ENCODE measurements at places on chromosomes 5 and 9.

GRCh38 chr9:17906176-17906840 is 327.4 kb downstream of the SH3GL2 start:
- DNase-seq, result no peak

GRCh38 chr5:92222449-92222848 is 839.3 kb upstream of the ARRDC3 start:
- DNase-seq, result no peak

- no peak for DNase-seq
Observed at GRCh38 chr5:139376364-139376763, 6.7 kb downstream of the SLC23A1 start.

DNA sequence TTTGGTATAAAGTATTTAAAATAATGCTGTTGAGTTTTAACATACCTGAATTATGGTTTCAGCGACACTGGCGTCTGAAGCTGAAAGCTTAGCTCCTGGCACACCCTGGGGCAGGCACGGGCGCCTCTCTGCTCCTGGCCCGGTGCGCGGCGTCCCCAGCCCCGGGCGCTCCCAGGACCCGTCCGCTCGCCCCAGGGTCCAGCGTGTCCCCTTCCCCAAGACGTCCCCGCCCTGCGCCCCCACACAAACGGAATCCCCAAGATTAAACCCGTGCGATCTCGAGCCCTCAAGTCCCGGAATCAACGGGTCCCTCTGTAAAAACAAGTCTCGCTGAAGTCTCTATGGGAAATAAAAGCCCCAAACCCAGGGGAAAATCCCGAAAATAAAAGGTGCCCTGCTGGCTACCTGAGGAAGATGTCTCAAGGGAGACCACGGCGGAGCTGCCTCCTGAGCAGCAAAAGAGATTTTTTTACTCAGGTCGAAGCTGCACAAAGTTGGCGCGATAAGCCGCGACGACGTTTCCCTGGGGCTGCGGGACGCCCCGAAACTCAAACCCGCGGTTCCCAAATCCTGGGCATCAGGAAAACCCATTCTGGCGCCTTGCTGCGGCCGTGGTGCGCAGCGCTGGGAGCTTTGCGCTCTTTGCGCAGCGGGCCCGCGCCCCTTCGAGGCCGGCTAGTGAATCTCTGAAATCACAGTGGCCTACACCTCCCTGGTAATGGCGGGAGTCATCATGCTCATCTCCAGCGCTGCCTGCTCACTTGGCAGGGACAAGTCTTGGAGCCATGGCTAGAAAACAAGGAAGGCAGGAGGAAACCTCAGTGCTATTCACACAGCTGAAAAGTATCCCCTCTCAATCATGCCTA is 6.3 kb upstream of the IFNA8 start:
- DNase-seq, result no peak

GRCh38 chr5:125411744-125412560 is 665.5 kb upstream of the ZNF608 start:
- DNase-seq, result no peak

GRCh38 chr5:8934455-8934854 is 611.4 kb downstream of the SEMA5A start:
- no peak for DNase-seq

DNA sequence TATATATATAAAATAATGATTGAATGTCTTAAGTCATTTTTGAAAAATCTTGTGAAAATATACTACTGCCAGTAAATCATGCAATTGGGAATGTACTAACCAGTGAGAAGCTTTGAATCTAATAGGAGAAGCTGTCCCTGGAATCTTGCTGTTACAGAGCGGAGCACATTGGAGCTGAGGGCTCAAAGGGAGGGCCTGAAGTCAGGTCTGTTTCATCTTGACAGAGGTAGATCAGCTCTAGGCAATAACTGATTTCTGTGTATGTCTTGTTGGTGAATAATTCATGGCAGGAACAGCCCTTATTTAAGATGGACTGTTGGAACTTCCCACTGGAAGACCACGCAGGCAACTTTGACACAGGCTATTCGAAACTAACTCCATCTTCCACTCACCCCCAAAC is 17.5 kb downstream of the CAMK4 start:
- DNase-seq, result no peak

GRCh38 chr5:38745836-38746732 is 99.7 kb upstream of the OSMR start:
- DNase-seq, result no peak

- DNase-seq, result no peak
Observed at GRCh38 chr5:95734187-95734586, 3.1 kb downstream of the RHOBTB3 start.

DNA sequence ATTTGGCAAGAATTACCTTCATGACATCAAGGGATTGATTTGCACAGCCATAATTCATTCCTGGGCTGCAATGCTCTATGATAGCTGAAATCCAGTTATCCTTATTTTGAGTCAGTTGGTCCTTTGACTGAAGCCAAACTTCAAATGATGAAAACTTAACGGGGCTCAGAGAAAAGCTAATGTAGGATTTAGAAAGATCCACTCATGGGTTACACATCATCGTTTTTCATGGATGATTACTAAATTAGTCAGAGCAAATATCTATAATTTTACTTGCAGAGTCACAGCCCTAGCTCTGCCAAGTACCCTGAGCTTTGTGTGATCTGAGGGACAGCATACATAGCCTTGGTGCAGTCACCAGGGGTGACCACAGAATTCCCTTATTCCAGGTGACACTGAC is 27.3 kb upstream of the MUSK start:
- no peak for DNase-seq

GRCh38 chr5:159096243-159096923 is 3.3 kb downstream of the EBF1 start:
- no peak for DNase-seq

DNA sequence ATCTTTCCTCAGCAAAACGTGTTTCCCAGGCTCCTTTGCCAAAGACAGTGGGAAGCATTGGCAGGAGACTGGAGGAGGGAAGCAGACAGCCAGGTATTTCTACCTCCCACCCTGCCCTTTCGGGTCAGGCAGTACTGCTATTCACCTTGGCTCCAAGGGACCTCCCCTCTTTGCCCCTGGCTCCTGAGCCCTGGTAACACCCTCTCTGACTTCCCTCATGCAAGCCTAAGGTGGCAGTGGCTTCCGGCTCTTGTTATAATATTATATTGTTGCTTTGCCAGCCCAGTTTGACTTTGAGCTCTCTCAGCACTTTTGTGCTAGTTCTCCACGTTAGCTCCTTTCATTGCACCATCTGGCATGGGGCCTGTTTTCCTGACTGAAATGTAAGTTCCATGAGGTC is 81.6 kb upstream of the IFNK start:
- DNase-seq, result no peak

DNA sequence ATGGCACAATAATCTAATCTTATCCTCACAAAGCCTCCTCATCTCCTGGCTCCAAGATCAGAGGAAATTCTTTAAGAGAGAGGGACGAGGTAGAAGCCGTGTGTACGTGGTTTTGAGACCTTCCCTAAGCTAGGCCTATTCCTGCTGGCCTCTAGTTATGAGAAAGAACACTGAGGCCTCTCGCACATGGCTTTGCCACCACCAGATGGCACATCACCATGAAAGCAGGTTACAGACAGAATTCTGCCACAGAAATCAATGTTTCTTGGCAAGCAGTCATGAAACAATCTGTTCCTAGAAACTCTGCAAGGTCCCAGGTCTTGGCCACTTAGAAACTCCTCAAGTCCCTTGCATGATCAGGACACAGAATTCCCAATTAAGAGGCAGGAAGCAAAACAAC is 268.2 kb upstream of the TAS2R1 start:
- DNase-seq, result no peak

- DNase-seq, result no peak
Observed at GRCh38 chr9:69623276-69623675, 48.9 kb downstream of the APBA1 start.

- peak; percentile 65 for DNase-seq
Observed at GRCh38 chr9:37913480-37914153, 9.7 kb upstream of the SLC25A51 start.

DNA sequence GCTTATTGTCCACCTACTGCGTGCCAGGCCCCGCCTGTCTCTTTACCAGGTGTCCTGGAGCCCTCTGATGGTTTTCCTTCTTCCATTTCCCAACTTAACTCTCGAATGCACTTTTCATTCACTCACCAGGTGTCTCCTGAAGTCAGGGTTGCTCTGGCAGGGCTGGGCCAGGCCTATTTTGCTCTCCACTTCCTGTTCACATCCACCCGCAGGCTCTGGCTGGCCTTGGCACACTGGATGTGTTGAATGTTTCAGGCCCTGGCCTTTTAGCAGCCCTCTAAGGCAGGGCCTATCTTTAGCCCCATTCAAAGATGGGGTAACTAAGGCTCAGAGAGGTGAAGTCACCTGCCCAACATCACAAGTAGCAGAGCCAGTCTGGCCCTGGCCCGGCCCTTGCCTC is 16.4 kb downstream of the LRRC8A start:
- DNase-seq, result no peak

GRCh38 chr5:61180886-61181285 is 18.6 kb upstream of the SMIM15 start:
- no peak for DNase-seq

- no peak for DNase-seq
Observed at GRCh38 chr5:113090336-113091106, 113.9 kb downstream of the DCP2 start.

DNA sequence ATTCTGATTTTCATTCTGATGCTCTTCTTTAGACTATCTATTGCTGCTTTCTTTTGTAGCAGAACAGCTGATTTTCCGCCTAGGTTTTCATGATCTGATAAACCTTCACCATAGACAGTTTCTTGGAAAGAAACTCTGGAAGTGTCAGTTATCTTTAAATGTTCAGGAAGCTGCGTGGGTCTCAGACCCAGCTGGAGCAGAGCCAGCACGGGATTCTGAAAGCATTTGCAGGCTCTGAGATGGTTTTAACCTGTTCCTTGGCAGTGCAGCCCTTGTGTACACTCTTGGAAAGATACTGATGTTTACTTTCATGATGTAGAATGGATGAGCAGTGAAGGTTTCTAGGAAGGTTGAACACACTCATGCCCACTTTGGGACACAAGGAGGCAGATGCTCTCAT is 178.0 kb upstream of the DMRT1 start:
- DNase-seq, result no peak

DNA sequence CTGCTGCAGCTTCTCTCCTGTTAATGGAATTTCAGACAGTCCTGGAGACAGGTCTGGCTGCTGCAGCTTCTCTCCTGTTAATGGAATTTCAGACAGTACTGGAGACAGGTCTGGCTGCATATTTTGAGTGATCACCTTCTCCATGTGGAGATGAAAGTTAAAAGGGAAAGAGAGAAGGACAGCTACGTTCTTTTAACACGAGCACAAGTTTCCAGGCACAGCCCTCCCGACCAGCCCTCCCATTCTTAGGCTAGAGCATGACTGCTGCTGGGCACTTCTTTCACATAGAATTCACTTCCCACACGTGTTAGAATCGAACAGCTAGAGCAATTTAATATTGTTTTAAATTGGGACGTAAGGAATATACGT is 133.3 kb upstream of the DMRT1 start:
- no peak for DNase-seq

GRCh38 chr9:90343991-90344390 is 298.6 kb downstream of the DIRAS2 start:
- no peak for DNase-seq

DNA sequence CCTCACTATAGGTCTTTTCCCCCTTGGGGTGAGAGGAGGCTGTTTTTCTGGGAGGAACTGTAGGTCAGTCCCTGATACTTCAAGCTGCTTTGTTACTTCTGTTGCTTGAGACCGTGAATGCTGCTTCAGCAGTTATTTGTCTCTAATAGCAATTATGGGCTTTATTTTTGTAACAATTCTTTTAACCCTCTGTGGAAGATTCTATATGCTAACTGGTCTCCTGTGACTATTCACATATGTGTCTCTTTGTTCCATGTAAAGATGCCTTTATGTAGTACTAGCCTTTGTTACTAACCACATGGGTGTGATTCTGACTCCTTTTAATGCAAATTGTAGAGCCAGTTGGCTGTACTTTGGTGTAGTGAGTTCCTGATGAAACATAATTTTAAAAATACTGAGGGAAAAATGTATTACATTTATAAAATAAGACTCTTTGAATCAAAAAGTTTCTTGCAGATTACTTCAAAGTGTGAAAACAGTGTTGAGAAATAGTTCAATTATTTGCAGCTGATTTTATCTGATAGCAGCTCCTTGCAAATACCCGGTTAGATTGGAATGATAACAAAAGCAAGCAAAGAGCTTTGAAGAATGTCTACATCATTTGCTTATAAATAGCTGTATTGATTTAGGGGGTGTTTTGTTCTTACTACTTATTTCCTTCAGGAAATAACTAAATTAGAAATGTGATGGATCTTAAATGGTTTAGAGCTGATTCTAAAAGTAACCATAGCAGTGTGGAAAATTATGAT is 46.6 kb downstream of the ANGPTL2 start:
- no peak for DNase-seq

- DNase-seq, result no peak
Observed at GRCh38 chr5:134226441-134227192, 744 bp upstream of the PPP2CA start.

GRCh38 chr9:36772449-36773403 is 200.0 kb downstream of the MELK start:
- DNase-seq, result no peak

- DNase-seq, result no peak
Observed at GRCh38 chr5:88883059-88883835, at the start of gene MEF2C. TSS of gene MEF2C (minus strand) at chr5:88883184. CDS start at chr5:88823788, 59,396 bp downstream.

- DNase-seq, result no peak
Observed at GRCh38 chr9:35608221-35608620, 3.2 kb downstream of the TESK1 start.

GRCh38 chr9:7984692-7985091 is 185.1 kb upstream of the DMAC1 start:
- DNase-seq, result no peak

All from stimulated activated CD4-positive, alpha-beta T cell treated with anti-CD3 and anti-CD28 coated beads, Interleukin-4, amount 100 ng/mL, for 48 hours (primary cell).